GM03348 (cell line): ENCODE measurements at places on chromosomes 2 and 18.

- DNase-seq: no peak
These were observed 103.2 kb downstream of the INHBB start for GRCh38 chr2:120448961-120449810.

DNA sequence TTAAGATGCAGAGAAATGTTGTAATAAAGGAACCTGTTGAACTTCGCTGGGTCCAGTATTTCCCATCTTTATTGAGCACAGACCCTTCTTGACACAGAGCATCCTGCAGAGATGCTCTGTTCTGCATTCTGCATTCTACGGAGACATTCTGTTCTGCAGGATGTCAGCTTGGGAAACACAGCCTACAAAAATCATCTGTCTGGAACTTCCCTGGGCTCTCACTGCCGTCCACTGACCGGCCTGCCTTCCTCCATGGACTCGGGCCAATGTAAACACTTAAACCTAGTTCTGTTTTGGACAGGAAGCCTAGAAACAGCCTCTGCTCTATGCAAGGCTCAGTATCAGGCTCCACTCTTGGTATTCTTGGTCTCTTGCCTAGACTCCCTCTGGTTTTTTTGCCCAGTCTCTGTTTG, 90.0 kb upstream of the PPP1CB start:
- DNase-seq: peak; percentile 61

GRCh38 chr2:6845312-6845711, 20.4 kb downstream of the CMPK2 start:
- DNase-seq: no peak

- DNase-seq: peak; percentile 59
These were observed 89.1 kb downstream of the RAD51AP2 start for GRCh38 chr2:17429130-17429529.

- DNase-seq: no peak
These were observed 31.0 kb downstream of the M1AP start for GRCh38 chr2:74617122-74617521.

- no peak for DNase-seq
These were observed 90.4 kb downstream of the SCN3A start for GRCh38 chr2:165113414-165113813.

GRCh38 chr2:78634425-78634824, 391.1 kb upstream of the REG3G start:
- DNase-seq: no peak

GRCh38 chr18:3715231-3716080, 265.5 kb downstream of the TGIF1 start:
- DNase-seq: no peak

DNA sequence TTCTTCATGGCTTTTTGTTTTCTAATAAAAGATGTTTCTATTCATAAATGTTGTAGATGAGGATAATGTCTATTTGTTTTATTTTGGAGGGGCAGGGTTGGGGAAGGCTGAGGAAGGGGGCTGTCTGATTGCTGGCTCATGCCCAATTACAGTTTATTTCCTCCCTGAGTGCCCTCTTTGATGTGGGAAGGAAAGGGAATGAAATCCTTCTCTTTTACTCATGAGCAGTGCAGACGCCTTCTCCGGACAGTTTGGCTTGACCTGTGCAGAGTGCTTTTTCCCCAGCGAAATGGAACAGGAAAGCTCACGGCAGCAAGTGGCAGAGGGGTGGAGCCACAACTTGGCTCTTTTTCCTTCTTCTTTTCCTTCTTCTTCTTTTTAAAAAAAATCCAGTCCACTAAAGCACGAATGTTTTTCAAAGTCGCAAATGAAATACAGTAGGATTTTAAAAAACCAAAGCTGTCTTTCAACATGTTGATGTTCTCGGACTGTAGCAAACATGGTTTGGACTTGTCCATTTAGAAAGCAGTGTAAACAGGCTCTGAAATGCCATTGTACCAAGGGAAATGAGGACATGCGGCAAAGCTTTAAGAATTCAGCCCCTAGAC, 34.5 kb downstream of the RAB31 start:
- peak; percentile 21 for DNase-seq

- DNase-seq: no peak
These were observed 935.6 kb upstream of the FANCL start for GRCh38 chr2:59176737-59177136.

GRCh38 chr2:179218848-179219594, 45.6 kb downstream of the SESTD1 start:
- peak; percentile 74 for DNase-seq

- no peak for DNase-seq
These were observed 298.4 kb downstream of the LPIN1 start for GRCh38 chr2:12044857-12045256.

DNA sequence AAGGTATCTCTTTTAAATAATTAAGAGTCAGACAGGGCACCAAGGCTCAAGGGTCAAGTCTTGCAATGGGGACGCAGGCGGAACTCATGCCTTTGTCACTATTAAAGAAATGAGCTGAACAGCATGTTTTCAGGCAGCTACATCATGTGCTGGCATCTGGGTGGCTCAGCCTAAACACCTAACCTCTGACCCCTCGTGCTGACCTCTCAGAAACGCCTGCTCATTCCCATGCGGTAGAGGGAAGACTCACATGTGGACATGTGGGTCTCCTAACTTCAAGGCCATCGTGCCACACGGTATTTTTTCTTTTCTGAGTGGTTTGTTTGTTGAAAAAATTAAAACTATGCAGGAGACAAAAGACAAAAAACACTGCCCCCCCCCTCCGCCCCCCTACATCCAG, 31.3 kb downstream of the CYP27C1 start:
- no peak for DNase-seq

- DNase-seq: peak; percentile 57
These were observed 71.3 kb downstream of the CTIF start for GRCh38 chr18:48609820-48610815.

- DNase-seq: no peak
These were observed 21.8 kb downstream of the CNDP1 start for GRCh38 chr18:74556126-74556525.

GRCh38 chr2:86038291-86039081, 67.2 kb downstream of the POLR1A start:
- DNase-seq: peak; percentile 60

GRCh38 chr2:112805542-112805941, 21.2 kb upstream of the IL1A start:
- no peak for DNase-seq

DNA sequence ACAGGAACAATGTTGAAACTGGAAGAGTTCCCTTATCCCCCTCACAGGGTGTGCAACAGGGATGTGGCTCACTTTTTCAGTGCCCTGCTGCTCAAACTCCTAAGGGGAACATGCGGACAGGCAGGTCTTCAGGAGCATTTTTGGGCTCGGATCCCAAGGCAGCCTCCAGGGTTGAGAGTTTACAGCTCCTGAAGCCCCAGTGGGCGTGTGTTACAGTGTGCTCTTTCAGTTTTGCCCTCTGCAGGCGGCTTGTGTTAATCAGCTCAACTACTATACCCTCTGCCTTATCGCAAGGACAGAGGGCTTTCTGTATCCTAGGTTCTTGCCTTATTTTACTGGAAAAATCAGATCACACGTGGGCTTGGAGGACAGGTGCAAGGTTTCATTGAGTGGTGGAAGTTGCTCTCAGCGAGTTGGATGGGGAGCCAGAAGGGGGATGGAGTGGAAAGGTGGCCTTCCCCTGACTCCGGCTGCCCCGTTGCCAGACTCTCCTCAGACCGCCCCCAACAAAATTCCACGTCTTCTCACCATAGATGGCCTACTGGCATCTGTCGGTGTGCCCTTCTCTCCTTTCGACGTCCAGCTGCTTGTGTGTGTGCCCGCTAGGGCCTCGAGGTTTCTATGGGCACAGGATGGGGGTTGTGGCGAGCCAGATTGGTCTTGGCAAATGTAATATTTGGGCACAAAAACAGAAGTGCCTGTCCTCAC, 541.9 kb downstream of the TMX3 start:
- no peak for DNase-seq

GRCh38 chr2:14189929-14190328, 442.6 kb upstream of the LRATD1 start:
- no peak for DNase-seq

DNA sequence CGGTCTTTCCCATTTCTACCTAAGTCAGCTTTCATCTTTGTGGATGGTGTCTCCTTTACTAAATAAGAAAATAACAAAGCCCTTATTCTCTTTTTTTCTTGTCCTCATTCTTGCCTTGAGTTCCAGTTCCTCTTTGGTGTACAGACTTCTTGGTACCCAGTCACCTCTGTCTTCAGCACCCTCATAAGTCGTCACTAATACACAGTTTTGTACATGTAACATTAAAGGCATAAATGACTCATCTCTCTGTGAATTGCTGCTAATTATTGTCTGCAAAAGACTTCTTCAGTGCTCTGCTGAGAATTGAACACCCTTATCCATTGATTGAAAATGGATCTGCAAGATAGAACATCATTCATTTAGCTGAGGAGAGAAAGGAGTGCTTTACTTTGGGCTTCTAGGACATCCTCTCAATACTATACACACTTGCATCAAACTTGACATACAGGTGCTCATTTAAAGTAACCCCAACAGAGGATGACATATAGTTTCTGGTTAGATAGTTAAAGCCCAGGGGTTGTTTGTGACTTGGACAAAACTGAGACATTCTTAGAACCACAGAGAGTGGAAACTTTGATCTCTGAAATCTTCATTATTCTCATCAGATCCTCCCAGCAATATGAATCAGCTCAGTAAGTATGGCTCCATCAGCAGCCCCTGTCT, 97.0 kb downstream of the XRCC5 start:
- no peak for DNase-seq
